GM18507 (cell line): ENCODE measurements at places on chromosomes 16 and 17.

- DNase-seq: no peak
These were observed 55.6 kb upstream of the ALOX12 start for GRCh38 chr17:6940186-6940649.

GRCh38 chr16:86044881-86045590 lies 146.1 kb downstream of the IRF8 start:
- DNase-seq: no peak

DNA sequence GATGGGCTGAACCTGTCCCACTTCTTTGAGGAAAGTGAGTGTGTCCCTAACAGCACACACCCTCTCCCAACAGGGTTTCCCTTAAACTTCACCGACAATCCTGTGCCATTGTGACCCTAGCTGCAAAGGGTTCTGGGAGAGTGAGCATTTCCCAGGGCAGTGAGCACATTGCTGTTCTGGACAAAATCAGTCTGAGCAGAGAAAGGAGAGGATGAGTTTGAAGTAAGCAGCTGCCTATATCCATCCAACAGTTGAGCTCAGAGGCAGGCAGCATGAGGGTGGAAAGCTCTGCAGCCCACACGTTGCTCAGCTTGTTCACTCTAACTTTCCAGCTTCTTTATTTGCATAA lies 296.5 kb upstream of the MAF start:
- no peak for DNase-seq

DNA sequence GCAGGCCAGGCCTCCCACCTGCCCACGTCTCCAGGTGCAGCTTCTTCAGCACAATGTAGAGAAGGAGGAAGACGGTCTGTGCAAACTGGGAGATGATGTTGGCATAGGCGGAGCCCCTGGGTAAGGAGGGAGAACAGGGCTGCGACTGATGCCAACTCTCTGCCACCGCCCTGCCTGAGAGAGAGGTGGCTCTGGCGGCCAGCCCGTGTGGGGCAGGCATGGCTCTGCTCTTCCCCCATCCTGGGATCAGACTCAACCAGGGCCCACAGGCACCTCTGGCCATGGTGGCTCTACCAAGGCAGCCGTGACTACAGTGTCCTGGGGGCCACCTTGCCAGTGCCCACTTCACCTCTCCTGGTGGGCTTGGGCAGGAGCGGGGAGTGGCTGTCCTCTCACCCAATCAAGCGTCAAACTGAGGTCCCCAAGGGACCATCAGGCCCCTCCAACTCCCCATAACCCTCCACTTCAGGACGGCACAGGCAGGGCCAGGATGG lies 8.6 kb downstream of the SLC47A2 start:
- no peak for DNase-seq

- DNase-seq: no peak
These were observed 920 bp upstream of the CNGB1 start for GRCh38 chr16:57971848-57972247.
